NCI-H446 (cell line): ENCODE measurements at places on chromosomes 2 and 18.

DNA sequence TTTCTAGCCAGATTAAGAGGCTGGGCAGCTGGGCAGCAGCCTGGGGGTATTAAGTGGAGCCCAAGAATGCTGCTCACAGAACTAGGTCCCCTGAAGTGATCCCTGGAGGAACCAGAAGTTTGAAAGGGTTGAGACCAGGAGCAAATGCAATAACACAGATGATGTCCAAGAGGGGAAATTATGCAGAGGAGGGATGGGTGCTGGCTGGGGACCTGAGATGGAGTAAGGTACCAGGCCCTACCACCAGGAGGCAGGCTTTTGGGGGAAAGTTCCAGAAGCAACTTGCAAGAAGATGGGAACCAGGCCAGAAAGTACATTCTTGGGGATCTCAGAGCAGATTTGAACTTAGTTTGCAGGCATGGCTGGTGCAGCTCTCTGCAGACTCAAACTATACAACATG is 175.1 kb downstream of the NCK2 start:
- no peak for DNase-seq

DNA sequence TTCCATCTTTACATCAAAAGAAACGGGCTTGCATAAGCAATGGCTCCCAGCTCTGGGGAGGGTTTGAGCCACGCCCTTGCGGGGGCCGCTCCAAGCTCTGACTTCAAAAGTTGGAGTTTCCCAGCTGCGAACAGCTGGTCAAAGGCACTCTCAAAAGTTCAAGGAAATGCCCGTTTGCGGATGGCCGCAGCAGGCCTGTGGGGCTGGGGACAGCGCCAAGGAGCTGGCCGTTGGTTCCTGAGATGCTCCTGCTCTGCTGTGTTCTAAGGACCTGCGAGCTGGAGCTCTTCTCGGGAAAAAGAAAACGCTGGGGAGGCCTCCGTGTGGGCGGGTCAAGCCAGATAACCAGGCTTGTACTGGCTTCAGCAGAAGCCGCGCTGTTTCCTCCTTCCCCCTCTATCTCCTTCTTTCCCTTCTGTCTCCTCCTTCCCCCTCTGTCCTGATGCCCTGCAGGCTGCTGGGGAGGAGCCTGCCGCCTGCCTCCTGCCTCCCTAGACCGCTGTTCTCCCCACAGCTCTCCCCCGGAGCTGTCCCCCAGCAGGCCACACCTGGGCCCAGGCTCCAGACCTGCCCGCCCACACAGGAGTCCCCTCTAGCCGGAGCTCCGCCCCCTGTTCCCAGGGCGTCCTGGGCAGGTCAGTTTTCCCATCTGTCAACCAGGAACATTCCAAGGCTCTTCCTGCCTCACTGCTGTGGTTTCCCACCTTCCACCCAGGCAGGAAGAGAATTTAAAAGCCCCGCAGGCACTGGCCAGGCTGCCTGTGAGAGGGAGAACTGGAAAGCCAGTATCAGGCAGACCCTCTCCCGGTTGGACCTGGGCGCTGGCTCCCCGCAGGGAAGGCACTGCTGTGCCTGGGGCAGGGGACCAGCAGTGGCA is 14.1 kb downstream of the KLF11 start:
- DNase-seq = no peak

DNA sequence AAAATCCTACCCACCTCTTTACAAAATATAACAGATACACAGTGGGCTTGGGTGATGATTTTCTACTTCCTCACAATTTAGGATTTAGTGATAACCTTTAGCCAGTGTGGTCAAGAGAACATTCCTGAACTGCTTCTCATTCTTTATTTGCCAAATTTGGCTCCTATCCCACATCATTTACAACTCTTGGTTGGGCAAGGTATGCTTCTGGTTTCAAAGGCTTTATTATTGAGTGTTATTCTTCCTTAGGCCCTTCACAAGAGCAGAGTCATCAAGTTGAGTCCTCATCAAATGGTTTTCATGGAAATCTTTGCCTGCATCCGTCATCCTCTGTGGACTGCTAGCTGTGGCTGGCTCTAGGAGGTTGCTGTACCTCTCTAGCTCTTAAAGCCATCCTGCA is 472.0 kb upstream of the ETAA1 start:
- DNase-seq = no peak

GRCh38 chr2:45981384-45981930 is 315.8 kb upstream of the EPAS1 start:
- no peak for DNase-seq

GRCh38 chr2:99670768-99671734 is 181.2 kb upstream of the REV1 start:
- DNase-seq = no peak

GRCh38 chr2:129737660-129738527 is 241.6 kb upstream of the RAB6C start:
- DNase-seq = no peak

- no peak for DNase-seq
These were observed 50.0 kb downstream of the DPYSL5 start for GRCh38 chr2:26897807-26898479.

DNA sequence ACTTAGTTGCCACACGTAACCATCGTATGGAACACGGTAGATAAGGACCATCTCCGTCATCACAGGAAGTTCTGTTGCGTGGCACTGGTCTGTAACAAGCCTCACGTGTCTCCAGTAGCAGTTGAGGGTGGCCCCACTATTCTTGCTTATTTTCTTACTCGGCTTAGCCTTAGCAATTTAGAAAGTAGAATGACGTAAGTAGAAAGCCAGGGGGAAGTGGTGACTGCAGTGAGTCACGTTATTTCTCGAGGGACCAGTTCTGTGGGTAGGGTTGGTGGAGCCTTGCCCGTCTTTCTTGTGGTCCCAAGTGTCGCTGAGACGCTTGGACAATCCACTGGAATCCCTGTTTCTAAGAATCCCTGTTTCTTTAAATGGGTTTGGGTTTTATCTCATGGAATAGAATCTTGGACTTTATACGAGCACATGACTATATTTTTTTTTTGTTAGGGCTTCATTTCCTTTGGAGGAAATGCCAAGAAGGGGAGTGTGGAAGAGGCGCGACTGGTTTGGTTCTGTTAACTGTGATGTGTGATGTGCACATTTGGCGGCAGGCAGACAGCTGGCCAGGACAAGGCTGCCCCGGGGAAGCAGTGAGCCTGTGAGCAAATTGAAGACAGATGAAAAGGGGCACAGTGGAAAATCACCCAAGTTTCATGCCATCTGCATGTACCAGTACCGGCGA is 96.2 kb downstream of the CABLES1 start:
- DNase-seq = no peak

- DNase-seq = peak; percentile 65
These were observed 1.6 kb upstream of the PSTPIP2 start for GRCh38 chr18:46073474-46074331.

DNA sequence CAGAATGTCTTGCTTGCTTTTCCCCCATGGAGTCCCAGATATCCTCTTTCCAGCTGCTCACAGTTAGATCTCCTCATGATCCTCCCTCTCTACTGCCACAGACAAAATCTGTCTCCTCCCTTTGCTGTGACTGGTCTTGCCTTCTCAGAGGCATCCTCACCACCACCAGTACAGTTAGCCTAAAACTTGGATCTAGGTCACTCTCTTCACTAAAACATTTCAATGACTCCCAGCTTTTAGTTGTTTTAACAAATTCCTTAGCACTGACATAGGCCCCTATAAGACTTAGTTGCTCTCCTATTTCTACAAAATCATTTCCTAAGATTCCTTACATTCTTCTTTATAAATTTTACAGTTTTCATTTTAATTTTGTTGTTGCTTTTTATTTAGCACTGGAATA is 734.2 kb upstream of the CHAC2 start:
- no peak for DNase-seq

GRCh38 chr2:31349160-31349559 is 65.4 kb downstream of the XDH start:
- no peak for DNase-seq

DNA sequence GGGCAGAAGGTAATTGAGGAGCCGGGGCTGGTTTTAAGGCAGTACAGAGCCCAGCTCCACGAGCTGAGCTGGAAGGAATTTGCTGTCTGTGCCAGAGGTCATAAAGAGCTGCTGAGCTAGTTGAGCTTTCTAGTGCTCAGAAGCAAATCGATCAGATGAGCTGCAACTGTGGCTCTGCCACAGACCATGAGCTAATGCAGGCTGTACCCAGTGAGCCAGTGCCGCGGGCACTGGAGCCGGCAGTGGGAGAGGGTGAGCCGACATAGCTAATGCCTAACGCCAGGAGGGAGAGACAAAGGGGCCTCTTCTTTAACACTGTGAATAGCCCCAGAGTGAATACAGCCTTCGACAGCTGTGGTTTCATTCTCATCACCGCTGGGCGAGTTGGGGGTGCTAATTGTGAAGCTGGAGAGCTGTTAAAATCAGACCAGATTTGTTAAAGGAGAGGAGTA is 410.1 kb upstream of the TCF4 start:
- peak; percentile 60 for DNase-seq

DNA sequence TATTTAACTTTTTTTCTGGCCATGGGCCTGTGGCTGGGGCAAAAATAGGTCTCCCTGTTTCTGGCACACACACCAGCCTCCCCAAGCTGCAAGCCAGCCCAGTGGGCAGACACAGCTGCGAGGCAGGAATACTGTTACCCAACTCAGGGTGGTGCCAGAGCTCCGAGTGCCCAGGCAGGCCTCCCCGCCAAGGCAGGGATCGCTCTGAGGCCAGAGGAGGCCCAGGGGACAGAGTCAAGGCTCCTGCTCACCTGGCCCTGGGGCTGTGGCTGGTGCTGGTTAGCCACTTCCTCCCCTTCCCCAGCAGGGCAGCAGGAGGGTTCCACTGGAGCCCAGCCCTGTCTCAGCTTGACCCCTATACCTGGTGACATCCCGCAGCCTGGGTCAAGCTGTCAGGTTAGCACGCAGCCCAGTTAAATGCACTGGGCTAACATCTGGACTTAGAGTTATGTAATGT is 67.1 kb upstream of the EPAS1 start:
- no peak for DNase-seq

DNA sequence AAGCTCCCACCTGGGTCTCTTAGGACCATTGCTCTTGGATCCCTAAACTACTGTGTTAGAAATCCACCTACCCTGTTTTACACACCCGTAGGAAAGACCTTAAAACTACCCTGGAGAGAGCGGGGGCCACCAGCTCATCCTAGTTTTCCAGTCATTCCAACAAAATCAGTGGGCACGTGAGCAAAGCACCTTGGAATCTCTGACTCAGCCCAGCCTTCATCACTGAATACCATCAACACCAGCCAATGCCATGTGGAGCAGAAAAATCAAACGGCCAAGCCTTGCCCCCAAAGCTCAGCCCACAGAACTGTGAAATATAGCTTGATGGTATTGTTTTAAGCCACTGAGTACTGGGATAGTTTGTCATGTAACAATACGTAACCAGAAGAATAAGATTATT is 449.7 kb upstream of the CHAC2 start:
- no peak for DNase-seq

DNA sequence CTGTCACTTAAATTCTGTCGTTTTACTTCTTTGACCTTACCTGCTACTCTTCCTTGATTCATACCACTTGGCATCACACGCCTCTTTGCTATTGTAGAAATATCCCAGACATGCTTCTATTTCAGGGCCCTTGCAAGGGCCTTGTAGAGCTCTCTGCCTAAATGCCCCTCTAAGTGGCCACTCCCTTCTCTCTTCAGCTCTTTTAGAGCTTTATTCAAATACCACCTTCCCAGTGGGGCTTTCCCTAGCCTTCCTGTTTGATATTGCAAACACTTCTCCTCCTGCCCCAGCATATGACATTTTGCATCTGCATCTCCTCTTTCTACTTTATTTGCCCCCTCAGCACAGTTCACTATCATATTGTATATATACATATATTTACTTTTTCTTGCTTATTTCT is 54.0 kb downstream of the PELI1 start:
- no peak for DNase-seq

- DNase-seq = no peak
These were observed 382.2 kb upstream of the HNRNPA3 start for GRCh38 chr2:176830362-176830761.

- no peak for DNase-seq
These were observed 24.0 kb upstream of the GPC1 start for GRCh38 chr2:240411261-240412160.

GRCh38 chr18:40877096-40877495 is 1077.9 kb upstream of the PIK3C3 start:
- DNase-seq = no peak

GRCh38 chr2:195162194-195162593 is 494.8 kb upstream of the SLC39A10 start:
- no peak for DNase-seq

DNA sequence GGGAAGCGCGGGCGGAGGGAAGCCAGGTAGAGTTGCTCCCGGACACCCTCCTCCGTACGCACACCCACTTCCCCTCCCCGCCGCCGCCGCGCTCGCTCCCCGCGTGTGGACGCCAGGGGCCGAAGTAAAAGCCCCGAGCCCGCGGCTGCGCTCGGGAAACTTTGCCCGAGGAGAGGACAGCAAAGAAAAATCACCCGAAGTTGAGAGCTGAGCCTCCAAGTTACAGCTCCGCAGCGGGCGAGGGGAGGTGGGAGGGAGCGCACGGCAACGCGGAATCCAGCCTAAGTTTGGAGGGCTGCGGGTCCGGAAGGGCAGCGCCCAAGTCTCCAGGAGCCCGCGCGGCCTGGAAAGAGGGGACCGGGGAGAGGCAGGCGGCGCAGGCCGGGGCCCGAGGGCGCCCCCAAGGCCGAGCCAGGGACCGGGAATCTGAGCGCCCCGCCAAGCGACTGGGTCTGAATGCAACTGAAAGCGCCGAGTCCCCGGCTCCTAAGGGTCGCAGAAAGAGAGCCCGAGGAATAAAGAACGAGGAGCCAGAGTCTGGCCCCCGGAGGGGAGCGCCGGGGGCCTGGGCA is 706 bp upstream of the BCL11A start:
- no peak for DNase-seq

DNA sequence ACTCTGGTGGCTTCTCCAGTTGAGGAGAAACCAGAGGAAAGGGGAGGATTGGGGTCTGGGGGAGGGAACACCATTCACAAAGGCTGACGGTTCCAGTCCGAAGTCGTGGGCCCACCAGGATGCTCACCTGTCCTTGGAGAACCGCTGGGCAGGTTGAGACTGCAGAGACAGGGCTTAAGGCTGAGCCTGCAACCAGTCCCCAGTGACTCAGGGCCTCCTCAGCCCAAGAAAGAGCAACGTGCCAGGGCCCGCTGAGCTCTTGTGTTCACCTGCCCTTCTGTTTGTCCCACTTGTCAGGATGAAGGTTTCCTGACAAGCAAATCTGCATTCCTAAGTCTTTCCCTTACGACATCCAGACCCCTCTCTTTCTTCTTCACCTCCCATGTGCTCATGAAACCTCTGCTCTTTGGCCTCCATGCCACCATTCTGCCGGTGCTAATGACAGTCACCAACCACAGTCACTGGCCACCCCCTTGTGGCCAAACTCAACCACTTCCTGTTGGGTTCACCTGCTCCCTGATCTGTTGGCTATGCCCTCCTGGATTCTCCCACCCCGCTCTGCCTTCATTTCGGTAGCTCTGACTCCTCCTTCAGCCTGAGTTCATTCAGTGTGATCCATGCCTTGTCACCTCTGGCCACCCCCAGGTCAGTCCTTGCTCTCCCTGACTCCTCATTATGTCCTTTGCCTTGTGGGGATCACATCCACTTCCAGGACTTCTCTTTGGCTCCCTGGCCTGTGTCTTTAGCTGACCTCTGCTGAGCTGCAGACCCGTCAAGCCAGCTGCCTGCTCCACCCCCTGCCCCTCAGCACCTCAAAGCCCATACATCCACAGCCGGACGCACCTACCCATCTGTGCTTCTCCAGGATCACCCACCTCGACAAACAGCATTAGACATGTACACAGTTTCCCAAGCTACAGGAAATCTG is 17.6 kb downstream of the EMX1 start:
- no peak for DNase-seq
